ENCODE measurements at places on chromosomes 13 and 19. TPM values are rescaled to one million over a fixed set of nuclear protein-coding genes. Genes with fewer than 3 reads are reported as not detected.

The ADGRE3 gene
- total RNA-seq, result not detected

DNA sequence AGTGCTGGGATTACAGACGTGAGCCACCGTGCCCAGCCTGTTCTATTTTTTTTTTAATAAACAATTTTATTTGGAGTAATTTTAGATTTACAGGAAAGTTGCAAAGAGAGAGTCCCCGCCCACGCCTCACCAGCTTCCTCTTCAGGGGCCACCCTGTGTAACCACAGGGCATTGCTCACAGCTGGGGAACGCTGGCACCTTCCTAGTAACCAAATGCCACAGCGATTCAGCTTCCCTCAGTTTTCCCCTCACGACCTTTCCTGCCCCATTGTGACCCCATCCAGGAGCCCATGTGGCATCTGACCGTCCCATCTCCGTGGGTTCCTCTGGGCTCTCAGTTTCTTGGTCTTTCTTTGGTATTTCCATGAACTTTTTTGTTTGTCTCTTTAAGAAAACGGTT, 83.9 kb downstream of the GNG7 start:
- no peak for DNase-seq

- DNase-seq, result no peak
Measured at GRCh38 chr13:108728370-108728769, 99.0 kb downstream of the MYO16 start.

DNA sequence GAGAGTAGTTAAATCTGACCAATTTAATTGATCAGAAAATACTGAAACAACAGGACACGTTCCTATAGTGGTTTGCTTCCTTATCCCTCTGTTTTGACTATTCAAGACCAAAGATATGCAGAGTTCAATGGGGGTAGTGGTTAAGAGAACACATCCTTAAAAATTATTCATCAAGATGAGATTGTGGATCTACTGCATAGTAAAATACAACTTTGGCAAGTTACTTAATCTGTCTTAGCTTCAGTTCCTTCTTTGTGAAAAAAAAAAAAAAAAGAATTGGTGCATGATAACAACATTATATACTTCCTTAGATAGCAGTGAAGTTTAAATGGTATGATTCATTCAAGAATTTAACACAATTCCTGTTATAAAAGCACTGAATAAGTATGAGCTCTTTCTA, 552.1 kb downstream of the DCT start:
- no peak for DNase-seq

GRCh38 chr13:75307370-75307949, 174.5 kb downstream of the TBC1D4 start:
- DNase-seq, result no peak

DNA sequence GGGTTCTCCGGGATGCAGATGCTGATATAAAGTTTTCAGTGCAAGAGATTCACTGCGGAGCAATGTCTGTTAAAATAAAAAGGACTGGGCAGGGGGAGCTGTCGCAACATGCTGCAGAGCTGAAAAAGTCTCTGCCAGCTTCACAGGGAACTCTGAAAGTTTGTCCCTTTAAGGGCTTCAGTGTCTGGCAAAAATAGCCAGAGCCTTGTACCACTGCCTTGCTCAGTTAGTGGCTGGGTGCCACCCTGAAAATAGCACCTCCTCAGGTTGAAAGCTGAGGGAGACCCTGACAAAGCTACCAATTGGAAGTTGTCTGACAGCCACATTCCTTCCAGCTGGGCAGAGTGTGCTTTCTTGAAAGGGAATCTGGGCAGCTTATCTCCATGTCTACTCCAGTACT, 3.0 kb upstream of the NDFIP2 start:
- DNase-seq, result no peak

DNA sequence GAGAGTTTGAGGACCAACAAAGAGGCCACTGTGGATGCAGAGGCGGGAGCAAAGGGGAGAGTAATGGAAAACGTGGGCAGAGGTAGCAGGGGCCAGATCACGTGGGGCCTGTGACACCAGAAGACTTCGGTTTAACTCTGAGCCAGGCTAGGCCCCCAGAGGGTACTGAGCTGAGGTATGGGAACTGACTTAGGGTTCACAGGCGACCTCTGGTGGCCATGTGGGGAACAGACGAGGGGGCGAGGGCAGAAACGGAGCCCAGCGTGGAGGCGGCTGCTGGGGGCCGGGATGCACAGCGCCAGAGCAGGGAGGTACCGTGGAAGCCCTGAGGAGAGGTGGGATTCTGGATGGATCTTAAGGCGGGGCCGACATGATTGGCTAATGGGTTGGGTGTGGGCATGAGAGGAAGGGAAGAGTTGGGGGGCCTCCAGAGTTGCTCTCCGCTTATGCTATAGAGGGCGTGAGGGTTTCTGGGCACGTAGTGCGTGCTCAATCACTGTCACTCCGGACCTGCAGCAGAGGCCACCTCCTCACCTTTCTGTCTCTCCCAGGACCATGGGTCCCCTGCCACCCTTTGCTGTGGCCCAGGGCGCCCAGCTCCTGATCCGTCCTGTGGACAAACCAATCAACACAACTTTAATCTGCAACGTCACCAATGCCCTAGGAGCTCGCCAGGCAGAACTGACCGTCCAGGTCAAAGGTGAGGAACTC, 13.7 kb downstream of the PVR start:
- no peak for DNase-seq
